ENCODE measurements at places on chromosomes 5 and 9.

- peak; percentile 75 for DNase-seq
These were observed 10.1 kb downstream of the EEIG1 start for GRCh38 chr9:127970401-127971313.

DNA sequence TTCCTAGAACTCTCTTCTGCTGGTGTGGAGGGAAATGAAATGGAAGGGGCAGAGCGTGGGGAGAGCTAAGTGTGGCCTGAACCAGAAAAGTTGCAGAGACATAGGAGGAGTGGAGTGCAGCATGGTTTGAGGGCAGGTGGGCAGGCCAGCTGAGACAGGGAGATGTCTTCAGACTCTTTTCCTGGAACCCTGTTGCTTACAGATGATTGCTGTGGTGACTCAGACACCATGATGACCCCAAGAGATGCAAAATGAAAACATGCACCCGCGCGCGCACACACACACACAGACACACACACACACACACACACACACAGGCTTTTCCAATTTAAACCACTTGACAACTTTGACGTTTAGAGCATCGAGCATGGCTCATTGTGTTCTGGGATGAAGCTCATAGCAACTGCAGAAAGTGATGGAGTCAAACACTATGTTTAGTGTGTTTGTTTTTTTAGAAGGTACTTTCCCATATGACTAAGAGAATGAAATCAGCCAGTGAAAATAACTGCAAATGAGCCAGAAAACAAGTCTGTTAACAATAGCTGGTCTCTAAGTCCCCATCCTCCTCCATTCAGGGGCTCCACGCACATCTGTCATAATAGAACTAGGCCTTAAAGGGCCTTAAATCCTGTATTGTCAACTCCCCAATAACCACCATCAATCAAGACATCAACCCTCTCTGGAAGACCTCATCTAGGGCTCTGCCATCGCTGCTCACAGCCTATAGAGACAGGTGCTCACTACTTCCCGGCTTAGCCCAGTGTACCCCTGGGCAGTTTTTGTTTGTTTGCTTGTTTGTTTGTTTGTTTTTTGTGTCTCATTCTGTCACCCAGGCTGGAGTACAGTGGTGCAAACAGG is 9.6 kb downstream of the TMOD1 start:
- no peak for DNase-seq

GRCh38 chr9:16032799-16033198 is 480.0 kb downstream of the CCDC171 start:
- no peak for DNase-seq

DNA sequence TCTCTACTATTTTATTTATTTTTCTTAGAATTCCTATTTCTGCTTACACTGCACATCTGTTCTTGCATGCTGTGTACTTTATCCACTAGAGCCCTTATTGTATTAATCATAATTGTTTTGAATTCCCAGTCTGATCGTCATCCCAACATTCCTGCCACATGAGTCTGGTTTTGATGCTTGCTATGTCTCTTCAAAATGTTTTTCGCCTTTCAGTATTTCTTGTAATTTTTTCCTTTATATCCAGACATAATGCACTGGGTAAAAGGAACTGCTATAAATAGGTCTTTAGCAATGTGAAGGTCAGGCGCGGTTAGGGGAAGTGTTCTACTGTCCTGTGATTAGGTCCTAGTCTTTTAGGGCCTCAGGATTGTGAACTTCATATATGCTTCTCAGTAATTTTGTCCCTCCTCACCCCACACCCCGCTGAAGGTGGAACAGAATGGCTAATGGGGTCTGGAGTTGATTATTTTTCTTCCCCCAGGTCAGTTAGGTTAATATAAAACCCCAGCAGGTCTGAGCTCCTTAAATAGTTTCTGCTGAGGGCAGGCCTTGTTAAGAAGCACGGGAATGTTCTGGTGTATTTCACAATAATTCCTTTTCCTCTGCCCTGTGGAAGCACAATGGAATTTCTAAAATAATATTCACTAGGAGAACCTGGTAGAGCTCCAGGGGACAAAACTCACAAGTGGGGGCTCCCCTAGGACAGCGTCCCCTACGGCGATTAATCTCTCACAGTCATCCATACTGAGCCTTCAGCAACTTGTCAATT is 146.6 kb upstream of the TUT7 start:
- no peak for DNase-seq

DNA sequence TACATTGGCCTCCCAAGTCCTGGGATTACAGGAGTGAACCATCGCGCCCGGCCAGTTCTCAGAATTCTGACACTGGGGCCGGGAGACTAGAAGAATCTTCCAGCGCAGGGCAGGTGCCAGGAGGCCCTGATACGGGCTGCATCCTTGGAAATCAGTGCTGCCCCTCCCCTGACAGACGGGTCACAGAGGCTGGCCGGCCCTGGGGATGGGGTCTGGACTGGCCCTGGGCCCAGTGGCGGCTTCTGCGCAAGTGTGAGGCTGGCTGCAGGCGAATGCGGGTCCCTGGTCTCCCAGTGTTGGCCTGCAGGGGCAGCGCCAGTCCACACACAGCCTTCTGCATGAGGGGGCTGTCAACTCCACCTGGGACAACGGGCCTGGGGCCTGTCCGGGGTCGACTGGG is 831 bp upstream of the TBC1D9B start:
- DNase-seq, result no peak

- DNase-seq, result no peak
These were observed 90.3 kb upstream of the CER1 start for GRCh38 chr9:14812806-14813205.
